ENCODE measurements at places on chromosomes 12 and 14. TPM values are rescaled to one million over a fixed set of nuclear protein-coding genes. Genes with fewer than 3 reads are reported as not detected.

The MCRS1 gene
- 98.9 TPM for total RNA-seq

The CD163 gene
- 11.6 TPM for total RNA-seq

GRCh38 chr12:43776498-43776897, 17.7 kb downstream of the IRAK4 start:
- no peak overlapping the region for H3K27ac ChIP-seq
- DNase-seq = no peak
- peaks cover 6% of the 10 kb centered on the region for H3K36me3 ChIP-seq
- H3K4me1 ChIP-seq = no peaks in the 10 kb centered on the region
- H3K4me3 ChIP-seq = no peak overlapping the region

DNA sequence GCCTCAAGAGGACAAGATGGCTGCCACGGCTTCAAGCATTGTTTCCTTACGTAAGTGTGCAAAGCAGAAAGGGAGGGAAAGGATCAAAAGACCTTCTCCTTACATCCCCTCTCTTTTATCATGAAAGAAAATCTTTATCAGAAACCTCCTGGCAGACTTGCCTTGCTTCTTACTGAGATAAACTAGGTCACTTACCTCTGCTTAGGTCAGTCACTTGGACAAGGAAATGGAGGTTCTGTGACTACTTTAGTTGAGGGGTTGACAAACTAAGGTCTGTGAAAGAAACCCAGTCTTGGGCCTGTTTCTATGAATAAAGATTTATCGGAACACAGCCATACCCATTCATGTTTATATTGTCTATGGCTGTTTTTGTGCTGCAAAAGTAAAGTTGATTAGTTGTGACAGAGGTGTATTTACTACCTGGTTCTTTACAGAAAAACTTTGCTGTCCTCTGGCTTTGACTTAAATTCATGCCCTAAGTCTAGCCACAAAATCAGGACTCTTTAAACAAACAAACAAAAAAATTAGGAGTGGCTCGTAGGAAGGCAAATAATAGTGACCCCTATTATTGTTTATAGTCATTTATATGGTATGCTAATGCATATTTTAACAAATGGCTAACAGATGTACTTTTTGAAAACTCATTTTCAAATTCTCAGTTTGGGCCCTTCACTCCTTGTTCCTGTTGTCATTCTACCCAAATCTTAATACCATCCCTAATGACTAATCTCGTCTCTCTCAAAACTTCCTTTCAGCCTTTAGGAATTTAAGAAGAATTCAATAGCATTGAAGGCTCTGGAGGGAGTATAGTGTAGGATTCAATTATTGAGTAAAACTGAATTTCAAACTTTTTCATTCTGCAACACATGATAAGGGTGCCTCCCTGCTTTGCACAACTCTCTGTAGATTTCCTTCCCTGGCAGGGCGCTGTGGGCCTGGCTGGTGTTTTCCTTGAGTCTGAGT, 42.0 kb upstream of the ATP2B1 start:
- no peaks in the 10 kb centered on the region for H3K4me1 ChIP-seq
- no peaks in the 10 kb centered on the region for H3K27me3 ChIP-seq
- H3K36me3 ChIP-seq = no peaks in the 10 kb centered on the region
- peak overlapping the region; percentile 60 for H3K4me3 ChIP-seq
- DNase-seq = no peak

- H3K36me3 ChIP-seq = peaks cover 70% of the 10 kb centered on the region
- no peak for DNase-seq
- H3K27ac ChIP-seq = no peak overlapping the region
- H3K4me3 ChIP-seq = peak overlapping the region; percentile 100
- H3K27me3 ChIP-seq = no peaks in the 10 kb centered on the region
- peaks cover 11% of the 10 kb centered on the region for H3K4me1 ChIP-seq
These were observed 2.8 kb downstream of the PCBP2 start for GRCh38 chr12:53454707-53455106.

DNA sequence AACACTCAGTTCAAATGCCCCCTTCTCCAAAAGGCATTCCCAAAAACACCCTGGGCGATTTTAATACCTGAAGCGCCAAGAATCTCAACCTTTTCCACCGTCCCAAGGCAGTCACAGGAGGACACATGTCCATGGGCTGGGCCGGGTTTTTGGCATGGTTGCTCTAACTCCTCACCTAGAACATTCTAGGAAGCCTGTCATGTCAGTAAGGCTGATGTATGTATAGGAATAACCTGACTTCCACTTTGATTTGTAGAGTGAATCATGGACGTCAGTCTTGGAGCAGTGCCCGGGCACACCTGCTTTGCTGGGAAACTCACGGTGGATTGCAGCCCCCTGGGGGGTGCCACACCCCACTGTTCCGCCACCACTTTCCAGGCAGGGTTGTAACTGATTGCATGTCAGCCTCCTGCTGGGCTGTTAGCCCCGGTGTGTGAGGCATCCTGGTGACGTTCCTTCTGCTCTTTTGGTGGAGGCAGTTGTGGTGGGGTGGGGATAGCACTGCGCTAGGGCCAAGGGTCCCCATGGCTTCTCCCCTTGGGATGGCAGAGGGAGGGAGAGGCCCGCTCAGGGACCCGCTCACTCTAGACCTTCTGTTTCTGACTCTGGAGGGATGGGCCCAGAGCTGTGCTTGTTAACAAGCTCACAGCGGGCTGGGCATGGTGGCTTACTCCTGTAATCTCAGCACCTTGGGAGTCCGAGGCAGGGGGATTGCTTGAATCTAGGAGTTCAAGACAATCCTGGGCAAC, 35.2 kb upstream of the FAM181A start:
- H3K27me3 ChIP-seq = no peaks in the 10 kb centered on the region
- peak; percentile 61 for DNase-seq
- no peak overlapping the region for H3K27ac ChIP-seq
- no peaks in the 10 kb centered on the region for H3K36me3 ChIP-seq

- H3K27ac ChIP-seq = no peak overlapping the region
- no peaks in the 10 kb centered on the region for H3K36me3 ChIP-seq
- no peaks in the 10 kb centered on the region for H3K27me3 ChIP-seq
- no peak for DNase-seq
These were observed 420.2 kb upstream of the TBX3 start for GRCh38 chr12:115103884-115104883.

Data from endodermal cell (in vitro differentiated cells).